ENCODE measurements at places on chromosomes 4 and X.
A peak's percentile ranks its signal among the peaks of the same experiment; 100 is the strongest.

DNA sequence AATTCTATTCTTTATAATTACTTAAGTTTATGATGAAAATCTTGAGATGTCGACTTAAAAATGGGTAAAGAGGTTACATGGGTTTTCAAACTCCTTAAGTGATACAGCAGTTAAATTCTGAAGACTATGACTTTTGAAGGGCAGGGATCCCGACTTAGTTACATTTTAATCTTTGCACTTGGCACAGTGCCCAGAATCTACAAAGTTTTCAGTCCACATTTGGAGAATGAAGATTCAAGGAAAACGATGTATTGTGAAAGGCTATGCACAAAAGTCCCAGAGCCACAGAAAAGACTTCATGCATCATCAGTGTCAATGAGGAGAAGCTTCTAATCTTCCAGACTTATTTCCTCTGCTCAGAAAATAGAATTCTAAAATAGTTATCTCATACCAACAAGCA is 36.3 kb upstream of the GRPR start:
- no peak for DNase-seq

DNA sequence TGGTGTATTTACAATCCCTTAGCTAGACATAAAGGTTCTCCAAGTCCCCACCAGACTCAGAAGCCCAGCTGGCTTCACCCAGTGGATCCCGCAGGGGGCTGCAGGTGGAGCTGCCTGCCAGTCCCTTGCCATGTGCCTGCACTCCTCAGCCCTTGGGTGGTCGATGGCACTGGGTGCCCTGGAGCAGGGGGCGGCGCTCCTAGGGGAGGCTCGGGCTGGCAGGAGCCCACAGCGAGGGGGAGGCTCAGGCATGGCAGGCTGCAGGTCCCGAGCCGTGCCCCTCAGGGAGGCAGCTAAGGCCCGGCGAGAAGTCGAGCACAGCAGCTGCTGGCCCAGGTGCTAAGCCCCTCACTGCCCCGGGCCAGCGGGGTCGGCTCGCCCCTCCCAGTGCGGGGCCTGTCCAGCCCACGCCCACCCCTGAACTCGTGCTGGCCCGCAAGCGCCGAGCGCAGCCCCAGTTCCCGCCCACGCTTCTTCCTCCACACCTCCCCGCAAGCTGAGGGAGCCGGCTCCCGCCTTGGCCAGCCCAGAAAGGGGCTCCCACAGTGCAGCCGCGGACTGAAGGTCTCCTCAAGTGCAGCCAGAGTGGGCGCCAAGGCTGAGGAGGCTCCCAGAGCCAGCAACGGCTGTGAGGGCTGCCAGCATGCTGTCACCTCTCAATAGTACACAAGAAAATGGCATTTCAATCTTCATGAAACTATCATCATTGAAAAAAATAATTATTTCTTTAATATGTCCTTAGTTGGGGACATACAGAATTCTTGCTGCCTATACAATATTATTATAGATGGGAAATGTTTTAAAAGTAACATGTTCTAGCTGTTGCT is 189.1 kb downstream of the SLC7A11 start:
- DNase-seq: no peak

- no peak for DNase-seq
Observed at GRCh38 chr4:82624819-82625218, 63.0 kb upstream of the TMEM150C start.

- DNase-seq: no peak
Observed at GRCh38 chrX:140342410-140342809, 162.5 kb downstream of the SOX3 start.

GRCh38 chr4:71992571-71993312 is 39.1 kb upstream of the NPFFR2 start:
- no peak for DNase-seq

- DNase-seq: no peak
Observed at GRCh38 chr4:149845743-149846142, 30.1 kb upstream of the IQCM start.

GRCh38 chr4:173424899-173425805 is 26.2 kb upstream of the SCRG1 start:
- DNase-seq: peak; percentile 92
